ENCODE measurements at places on chromosomes 12 and 14.
A peak's percentile ranks its signal among the peaks of the same experiment; 100 is the strongest.

GRCh38 chr12:55024575-55024974, 4.8 kb downstream of the NEUROD4 start:
- no peaks in the 10 kb centered on the region for H3K4me1 ChIP-seq
- H3K27ac ChIP-seq: no peak overlapping the region
- H3K36me3 ChIP-seq: no peaks in the 10 kb centered on the region
- no peak for DNase-seq
- H3K4me3 ChIP-seq: no peak overlapping the region

DNA sequence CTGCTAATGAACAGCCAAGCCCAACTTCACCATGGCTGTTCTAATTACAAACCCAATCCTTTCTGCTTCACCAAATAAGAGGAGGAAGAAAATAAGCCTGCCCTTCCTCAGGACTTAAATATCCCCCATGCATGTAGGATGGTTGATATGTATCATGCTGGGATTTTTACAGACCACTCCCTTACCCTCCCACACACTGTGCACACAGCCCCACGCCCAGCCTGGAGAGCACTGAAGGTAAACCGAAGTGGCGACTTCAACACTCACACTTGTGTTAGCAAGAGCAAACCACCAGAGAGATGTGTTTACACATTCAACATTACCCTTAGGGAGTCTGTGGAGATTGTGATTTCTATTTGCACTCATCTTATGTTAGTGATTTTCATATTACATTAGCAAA, 241.2 kb downstream of the EGLN3 start:
- H3K36me3 ChIP-seq: no peaks in the 10 kb centered on the region

- H3K27me3 ChIP-seq: no peaks in the 10 kb centered on the region
- peaks cover 16% of the 10 kb centered on the region for H3K36me3 ChIP-seq
- H3K4me3 ChIP-seq: no peak overlapping the region
- no peak for DNase-seq
- H3K4me1 ChIP-seq: peaks cover 17% of the 10 kb centered on the region
- H3K27ac ChIP-seq: no peak overlapping the region
Measured at GRCh38 chr12:53067993-53068770, 11.0 kb downstream of the SPRYD3 start.

DNA sequence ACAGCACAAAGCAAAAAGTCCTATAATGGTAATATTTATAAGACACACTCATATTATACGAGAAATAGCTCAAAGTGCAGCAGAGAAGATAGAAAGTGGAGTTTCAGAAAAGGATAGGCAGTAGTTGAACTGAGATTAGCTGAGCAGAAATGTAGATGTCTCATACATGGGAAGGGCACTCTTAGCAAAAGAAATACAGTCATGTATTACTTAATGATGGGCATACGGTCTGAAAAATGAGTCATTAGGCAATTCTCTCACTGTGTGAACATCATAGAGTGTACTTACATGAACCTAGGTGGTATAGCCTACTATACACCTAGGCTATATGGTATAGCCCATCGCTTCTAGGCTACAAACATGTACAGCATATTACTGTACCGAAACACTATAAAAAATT, 671.3 kb downstream of the RPS29 start:
- H3K27ac ChIP-seq: no peak overlapping the region
- H3K27me3 ChIP-seq: no peaks in the 10 kb centered on the region
- no peak for DNase-seq
- H3K36me3 ChIP-seq: no peaks in the 10 kb centered on the region

GRCh38 chr12:19387161-19387560, 52.1 kb upstream of the AEBP2 start:
- no peak overlapping the region for H3K27ac ChIP-seq
- H3K27me3 ChIP-seq: no peaks in the 10 kb centered on the region
- no peak overlapping the region for H3K4me3 ChIP-seq
- peaks cover 6% of the 10 kb centered on the region for H3K4me1 ChIP-seq
- no peaks in the 10 kb centered on the region for H3K36me3 ChIP-seq

- peaks cover 5% of the 10 kb centered on the region for H3K4me1 ChIP-seq
- H3K4me3 ChIP-seq: no peak overlapping the region
- H3K27me3 ChIP-seq: no peaks in the 10 kb centered on the region
- H3K36me3 ChIP-seq: no peaks in the 10 kb centered on the region
- no peak for DNase-seq
Measured at GRCh38 chr14:82915381-82915780, 1381.7 kb upstream of the SEL1L start.

DNA sequence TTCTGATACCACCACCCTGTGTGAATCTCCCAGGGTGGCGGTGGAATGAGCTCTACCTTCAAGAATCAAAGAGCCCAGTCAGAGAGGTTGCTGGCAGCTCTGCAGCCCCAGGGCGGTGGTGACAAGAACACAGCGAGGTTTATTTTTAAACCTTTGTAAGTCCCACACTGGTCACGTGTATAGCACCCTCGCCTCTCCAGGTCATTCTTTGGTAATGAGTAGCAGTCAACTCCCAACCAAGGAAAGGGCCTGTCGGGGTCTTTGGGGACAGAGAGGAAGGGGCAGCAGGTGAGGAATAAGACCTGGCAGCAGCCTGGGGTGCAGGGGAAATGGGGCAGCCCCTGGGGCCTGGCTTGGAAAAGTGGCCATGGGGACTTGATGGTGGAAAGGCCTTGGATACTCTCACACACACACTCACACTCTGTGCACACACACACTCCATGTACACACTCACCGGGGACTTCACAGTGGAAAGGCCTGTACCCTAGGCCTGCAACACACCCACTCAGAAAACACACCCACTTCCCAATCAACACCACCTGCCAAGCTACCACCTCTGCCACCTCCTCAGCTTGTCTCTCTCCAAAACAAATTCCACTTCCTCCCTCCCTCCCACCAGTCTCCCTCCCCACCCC, 178.6 kb downstream of the DPF3 start:
- no peak overlapping the region for H3K27ac ChIP-seq
- DNase-seq: no peak
- H3K4me3 ChIP-seq: no peak overlapping the region
- no peaks in the 10 kb centered on the region for H3K4me1 ChIP-seq
- no peaks in the 10 kb centered on the region for H3K36me3 ChIP-seq
- no peaks in the 10 kb centered on the region for H3K27me3 ChIP-seq

DNA sequence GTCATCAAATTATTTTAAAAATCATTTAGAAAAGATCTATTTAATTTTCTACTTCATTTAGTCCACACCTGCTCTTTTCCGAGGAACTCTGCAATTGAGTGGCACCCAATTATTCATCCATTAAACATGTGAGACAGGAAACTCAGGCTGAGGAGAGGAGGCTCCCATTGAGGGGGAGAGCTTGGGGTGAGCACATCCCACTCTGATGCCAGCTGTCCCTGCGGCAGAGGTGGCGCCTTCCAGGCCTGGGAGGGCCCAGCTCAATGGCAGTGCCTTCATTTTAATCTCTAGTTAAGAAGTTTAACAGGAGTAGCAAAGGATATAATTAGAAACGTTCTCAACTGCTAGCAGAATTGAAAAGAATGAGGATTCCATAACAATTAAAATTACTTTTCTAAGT, 92.0 kb downstream of the ITPR2 start:
- H3K4me3 ChIP-seq: no peak overlapping the region
- H3K36me3 ChIP-seq: no peaks in the 10 kb centered on the region
- H3K27ac ChIP-seq: peak overlapping the region; percentile 18
- H3K27me3 ChIP-seq: no peaks in the 10 kb centered on the region
- peak; percentile 72 for DNase-seq
- H3K4me1 ChIP-seq: peaks cover 31% of the 10 kb centered on the region

- no peak overlapping the region for H3K27ac ChIP-seq
- no peaks in the 10 kb centered on the region for H3K4me1 ChIP-seq
- H3K36me3 ChIP-seq: no peaks in the 10 kb centered on the region
Measured at GRCh38 chr12:131333621-131334440, 377.1 kb upstream of the SFSWAP start.

GRCh38 chr14:97959251-97959650, 1162.1 kb downstream of the VRK1 start:
- no peaks in the 10 kb centered on the region for H3K27me3 ChIP-seq
- H3K4me1 ChIP-seq: no peaks in the 10 kb centered on the region
- H3K4me3 ChIP-seq: no peak overlapping the region
- no peak overlapping the region for H3K27ac ChIP-seq

DNA sequence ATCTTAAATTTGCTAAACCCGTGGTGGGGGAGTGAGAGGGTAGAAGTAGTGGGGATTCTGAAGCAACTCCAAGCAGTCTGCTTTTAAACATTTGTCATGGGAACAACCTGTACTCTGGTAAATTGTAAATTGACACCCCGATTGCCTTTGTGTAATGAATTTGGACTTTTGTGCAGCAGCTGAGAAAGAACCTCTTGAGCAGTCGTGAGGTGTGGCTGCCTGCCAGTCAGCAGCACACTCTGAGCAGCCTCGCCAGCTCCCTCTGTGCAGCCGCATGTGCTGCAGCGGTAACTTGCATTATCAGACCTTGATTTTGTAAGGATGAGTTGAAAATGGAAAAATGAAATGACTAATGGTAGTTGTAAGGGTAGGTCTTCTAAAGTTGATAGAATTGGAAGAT, 74.3 kb downstream of the SUSD6 start:
- no peak overlapping the region for H3K4me3 ChIP-seq
- H3K27me3 ChIP-seq: no peaks in the 10 kb centered on the region
- DNase-seq: no peak
- H3K27ac ChIP-seq: no peak overlapping the region

GRCh38 chr12:109069307-109070271, 17.2 kb downstream of the USP30 start:
- H3K4me3 ChIP-seq: no peak overlapping the region
- no peaks in the 10 kb centered on the region for H3K4me1 ChIP-seq
- peak; percentile 53 for DNase-seq
- H3K36me3 ChIP-seq: peaks cover 1% of the 10 kb centered on the region
- no peaks in the 10 kb centered on the region for H3K27me3 ChIP-seq

DNA sequence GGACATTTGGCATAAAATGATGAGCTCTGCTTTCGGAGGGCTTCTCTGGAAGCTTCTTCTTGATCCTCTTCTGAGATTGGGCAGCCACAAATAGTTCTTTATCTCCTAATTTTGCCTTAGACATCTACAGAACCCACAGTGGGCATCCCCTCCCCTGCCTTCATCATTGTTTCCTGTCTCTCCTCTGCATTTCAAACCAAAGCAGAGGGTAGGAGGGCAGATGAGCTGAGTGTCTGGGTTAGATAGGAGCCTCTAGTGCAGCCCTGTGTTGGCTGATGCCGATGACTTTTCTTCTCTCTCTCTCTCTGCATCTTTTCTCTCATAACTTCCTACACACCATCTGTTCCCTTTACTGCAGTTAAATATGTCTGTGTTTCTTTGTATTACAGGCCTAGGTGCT, 8.5 kb upstream of the IL26 start:
- H3K27me3 ChIP-seq: no peaks in the 10 kb centered on the region
- no peak overlapping the region for H3K4me3 ChIP-seq
- no peak overlapping the region for H3K27ac ChIP-seq
- DNase-seq: no peak

DNA sequence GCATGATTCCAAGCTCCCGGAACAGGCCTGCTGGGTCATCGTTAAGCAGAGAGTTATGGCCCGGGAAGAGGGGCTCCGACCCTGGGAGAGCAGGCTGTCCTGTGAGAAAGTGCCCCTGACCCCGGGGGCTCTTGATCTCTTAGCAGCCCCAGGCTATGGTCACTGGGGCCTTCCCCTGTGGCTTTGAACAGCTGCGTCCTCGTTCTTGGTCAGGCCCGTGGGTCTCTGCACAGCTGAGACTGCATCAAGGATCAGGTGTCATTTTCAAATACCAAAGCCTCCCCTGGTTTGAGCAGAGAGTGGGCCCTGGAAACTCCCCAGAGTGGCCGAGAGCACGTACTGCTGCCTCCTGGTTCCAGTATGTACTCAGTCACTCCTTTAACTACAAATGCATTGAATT, 114.8 kb downstream of the ESRRB start:
- peaks cover 20% of the 10 kb centered on the region for H3K4me1 ChIP-seq
- H3K36me3 ChIP-seq: no peaks in the 10 kb centered on the region
- DNase-seq: no peak
- no peak overlapping the region for H3K4me3 ChIP-seq
- no peak overlapping the region for H3K27ac ChIP-seq

DNA sequence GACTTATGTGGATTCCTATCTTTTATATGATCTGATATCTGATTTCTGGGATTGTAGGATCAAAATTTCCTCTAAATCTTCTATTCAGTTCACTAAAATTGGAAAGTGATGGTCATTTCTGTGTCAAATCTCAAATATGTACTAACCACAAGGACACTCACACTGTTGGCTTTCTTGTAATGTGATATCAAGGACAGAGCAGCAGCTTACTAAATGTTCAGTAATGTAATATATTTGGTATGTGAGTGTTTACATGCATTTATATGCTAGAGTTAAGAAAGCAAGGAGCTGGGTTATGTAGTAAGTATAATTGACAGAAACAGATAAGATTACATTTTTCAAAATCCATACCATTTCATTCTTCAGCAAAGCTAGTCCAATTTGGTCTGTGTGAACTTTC, 16.5 kb downstream of the PUS7L start:
- peaks cover 6% of the 10 kb centered on the region for H3K36me3 ChIP-seq
- no peak overlapping the region for H3K4me3 ChIP-seq
- no peaks in the 10 kb centered on the region for H3K27me3 ChIP-seq

DNA sequence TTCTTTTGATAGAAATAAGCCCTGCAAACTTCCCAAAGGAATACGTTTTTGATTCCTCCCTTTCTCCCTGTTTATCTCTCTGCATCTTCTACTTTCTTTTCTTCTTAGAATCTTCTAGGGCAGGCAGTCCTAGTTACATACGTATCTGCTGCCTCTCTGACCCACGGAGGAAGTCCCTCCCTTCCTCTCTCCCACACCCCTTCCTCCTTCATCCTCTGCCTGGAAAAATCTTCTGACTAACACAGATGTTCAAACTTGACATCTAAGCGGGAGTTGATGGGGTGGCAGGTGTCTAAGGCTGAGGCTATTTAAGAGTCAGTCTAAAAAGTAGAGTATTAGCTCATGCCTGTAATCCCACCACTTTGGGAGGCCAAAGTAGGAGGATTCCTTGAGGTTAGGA, 88.6 kb downstream of the MAP1LC3B2 start:
- H3K27me3 ChIP-seq: no peaks in the 10 kb centered on the region
- H3K4me1 ChIP-seq: no peaks in the 10 kb centered on the region
- H3K27ac ChIP-seq: no peak overlapping the region
- no peak overlapping the region for H3K4me3 ChIP-seq
- H3K36me3 ChIP-seq: no peaks in the 10 kb centered on the region

DNA sequence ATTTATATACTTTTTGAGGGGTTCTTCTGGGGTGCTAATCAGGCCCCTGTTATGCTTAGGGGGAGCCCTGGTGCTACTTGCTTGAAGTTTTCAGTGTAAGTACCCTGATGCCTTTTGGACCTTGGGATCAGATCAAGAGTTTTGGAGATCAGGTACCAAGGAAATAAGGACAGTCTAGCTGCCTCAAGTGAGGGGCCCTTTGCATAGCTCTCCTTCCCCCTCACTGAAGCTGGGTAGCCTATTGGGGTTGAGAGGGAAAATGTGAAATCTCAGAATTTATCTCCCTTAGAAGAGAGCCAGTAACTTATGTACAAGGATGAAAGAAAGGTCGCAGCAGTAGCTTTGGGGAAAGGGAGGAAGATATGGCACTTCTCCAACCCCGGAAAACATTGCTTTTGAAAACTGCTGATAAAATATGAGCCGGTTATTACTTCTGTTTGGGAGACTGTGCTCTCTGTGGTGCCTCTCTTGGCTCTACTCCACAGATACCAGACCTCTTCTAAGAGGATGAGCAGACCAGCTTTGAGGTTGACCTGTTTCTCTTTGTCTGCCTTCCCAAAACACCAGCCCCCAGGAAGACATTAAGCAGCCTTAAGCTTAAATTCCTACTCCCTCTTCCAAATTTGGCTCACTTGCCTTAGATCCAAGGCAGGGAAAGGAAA, 8.8 kb upstream of the AMHR2 start:
- H3K27ac ChIP-seq: peak overlapping the region; percentile 68
- H3K4me3 ChIP-seq: no peak overlapping the region
- peaks cover 55% of the 10 kb centered on the region for H3K4me1 ChIP-seq
- peak; percentile 54 for DNase-seq
- H3K27me3 ChIP-seq: no peaks in the 10 kb centered on the region
- peaks cover 22% of the 10 kb centered on the region for H3K36me3 ChIP-seq

- H3K27me3 ChIP-seq: no peaks in the 10 kb centered on the region
- peak; percentile 69 for DNase-seq
Measured at GRCh38 chr14:76993752-76994151, 34.8 kb downstream of the IRF2BPL start.

All from A673 (cell line).